ENCODE measurements at places on chromosomes 11 and 22.

DNA sequence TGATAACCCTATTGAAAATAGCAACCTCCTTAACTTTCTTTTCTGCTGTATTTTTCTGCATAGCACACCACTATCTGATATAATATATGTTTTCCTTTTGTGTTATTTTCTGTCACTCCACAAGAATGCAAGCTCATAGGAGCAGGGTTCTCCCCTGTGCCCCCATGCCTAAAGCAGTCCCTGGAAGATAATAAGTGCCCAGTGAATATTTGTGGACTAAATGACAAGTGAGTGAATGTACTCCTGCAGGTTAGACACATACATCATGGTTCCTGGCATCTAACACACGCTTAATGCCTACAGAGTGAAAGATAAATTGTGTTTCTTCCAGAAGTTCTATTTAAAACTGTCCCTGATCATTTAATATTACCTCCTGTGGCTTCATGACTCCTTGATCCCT lies 23.9 kb upstream of the OR9Q2 start:
- DNase-seq = no peak

- no peak for DNase-seq
These were observed 539.7 kb downstream of the MIAT start for GRCh38 chr22:27197052-27197451.

DNA sequence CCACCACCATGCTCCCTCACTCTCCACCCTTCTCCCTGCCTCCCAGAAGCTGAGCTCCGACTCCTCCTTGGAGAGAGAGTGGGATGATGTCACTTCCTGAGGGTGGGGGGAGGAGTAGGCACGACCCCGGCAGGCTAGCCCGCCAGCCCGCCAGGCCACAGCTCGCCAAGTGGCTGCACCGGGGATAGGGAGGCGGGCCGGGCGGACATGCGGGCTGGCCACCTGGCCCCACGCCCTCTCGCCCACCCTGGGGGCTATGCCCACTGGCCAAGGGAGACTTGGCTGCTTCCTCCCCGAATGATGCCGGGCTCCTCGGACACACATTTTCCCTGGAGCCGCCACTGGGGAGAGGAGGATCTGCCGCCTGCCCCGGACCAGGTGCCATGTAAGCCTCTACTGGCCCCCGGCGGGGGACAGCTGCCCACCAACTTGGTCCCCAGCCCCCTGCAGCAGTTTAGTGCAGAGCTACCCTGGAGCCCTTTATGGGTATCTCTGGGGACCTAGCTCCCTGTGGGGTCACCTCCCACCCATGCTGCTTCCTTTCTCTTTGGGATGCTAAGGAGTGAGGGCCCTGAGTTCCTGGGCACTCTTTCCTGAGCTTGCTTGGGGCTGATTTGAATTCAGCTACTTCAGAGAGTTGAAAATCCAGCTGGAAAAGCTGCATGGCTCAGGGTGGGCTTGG lies 33.7 kb upstream of the MYRF start:
- DNase-seq = no peak

DNA sequence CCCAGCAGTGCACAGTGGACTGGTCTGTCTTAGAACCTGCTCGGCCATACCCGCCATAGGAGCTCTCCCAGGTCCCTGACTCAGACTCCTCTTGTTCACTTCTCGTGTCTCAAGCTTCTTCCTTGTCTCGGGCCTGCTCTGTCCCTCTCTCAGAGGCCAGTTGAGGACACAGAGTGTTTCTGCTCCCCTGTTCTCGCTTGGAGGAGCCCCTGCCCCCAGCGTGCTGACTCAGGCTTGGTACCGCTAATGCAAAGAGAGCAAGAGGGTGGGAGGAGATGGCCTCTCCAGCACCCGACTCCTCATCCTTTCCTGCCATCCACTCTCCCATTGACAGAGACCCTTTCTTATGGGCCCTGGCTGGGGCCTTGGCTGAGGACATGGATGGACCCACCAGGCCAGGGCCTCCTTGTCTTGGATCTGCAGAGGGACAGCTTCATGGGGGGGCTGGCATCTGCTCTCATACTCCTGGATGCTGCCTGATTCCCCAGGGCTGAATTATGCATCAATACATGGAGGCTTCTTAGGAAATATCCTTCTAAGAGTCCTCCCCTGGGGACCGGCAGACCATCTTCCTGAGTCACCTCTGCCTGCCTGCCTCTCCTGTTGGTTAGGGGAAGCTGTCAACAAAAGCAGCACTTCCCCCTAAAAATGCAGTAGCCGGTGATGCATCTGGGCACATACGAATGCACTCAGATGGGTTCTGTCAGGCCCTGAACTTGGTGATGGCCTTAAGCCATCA lies 15.9 kb downstream of the TSPAN18 start:
- DNase-seq = no peak

DNA sequence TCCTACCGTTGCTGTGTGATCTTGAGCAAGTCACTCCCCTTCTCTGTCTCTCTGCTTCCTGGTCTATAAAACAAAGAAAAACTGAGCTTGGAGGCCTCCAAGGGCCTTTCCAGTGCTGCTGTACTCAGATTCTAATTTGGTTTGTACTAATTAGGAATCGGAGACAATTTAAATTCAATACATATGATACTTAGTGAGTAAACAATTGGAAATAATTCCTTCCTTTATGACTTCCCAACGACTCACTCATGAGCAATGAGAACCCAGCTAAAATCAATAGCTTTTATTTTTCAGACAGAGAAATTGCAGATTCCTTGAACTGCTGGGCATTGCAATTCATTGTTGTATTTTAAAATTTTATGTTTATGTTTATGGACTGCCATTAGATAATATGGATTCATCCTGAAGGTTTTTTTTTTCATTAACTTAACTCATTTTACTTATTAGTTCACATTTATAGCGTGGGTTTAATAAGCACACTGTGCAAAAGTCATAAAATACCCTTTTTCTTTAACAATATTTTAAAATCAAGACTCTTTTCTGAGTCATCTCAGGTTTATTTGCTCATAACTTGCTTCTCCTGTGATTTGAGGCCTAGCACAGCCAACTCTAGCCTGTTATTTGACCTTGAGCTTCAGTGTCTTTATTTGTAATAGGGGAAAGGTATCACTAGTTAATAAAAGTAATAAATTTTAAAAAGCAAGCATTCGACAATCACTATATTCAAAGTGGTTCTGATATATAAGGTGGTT lies 95.8 kb downstream of the TP53I11 start:
- DNase-seq = no peak
